ENCODE measurements at places on chromosomes 6 and 20.

- H3K27me3 ChIP-seq = no peaks in the 10 kb centered on the region
- H3K4me1 ChIP-seq = no peaks in the 10 kb centered on the region
- H3K4me3 ChIP-seq = no peak overlapping the region
- DNase-seq = no peak
- H3K36me3 ChIP-seq = no peaks in the 10 kb centered on the region
These were observed 125.3 kb downstream of the MBOAT1 start for GRCh38 chr6:20086992-20087391.

DNA sequence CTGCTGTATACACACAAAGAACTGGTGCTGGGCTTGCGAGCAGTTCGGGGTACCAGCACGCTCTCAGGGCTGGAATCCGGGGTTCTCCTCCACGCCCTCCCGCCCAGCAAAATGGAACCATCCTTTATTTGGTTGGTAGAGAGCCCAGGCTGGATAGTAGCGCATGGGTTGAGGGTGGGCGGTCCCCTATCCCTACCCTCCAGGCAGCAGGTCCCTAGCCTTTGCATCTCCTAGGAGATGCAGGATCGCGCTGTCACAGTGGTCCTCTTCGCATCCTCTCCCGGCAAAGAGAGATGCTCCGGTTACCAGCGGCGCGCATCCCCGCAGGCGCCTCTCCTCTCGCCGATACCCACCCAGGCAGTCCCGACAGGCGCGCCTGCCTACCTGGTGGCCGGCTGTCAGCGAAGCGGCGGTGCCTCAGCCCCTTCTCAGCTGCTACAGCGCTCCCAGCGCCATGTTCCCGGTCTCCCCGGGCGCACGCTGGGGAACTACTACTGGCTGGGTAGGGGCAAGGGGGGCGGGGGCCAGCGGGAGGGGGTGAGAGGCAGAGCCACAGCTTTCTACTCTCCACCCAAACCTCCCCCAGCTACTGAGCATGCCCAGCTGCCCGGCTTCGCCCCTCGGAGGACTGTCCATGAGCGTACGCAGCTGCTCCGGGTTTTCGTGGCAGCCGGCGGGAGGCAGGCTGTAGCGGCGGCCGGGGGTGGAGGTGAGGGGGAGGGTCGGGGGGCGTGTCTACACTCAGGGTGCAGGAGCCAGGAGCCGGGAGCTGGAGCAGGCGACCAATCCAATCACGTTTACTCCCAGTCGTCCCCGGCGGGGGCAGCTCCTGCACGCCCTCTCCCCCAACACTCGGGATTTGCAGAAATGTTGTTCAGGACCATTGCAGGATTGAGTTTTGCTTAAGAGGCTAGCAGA is at the start of gene PAK5:
PAK5 (minus strand) TSS at position 699 of the 918 bp plus-strand sequence. CDS start 194,748 bp downstream, outside the sequence.
- H3K36me3 ChIP-seq = no peaks in the 10 kb centered on the region
- no peak within 1 kb of the TSS for H3K4me3 ChIP-seq
- H3K27me3 ChIP-seq = peaks cover 25% of the 10 kb centered on the region

GRCh38 chr6:106885679-106886078 is 88.8 kb downstream of the CD24 start:
- H3K27ac ChIP-seq = no peak overlapping the region
- DNase-seq = no peak
- no peak overlapping the region for H3K4me3 ChIP-seq
- no peaks in the 10 kb centered on the region for H3K4me1 ChIP-seq

- no peaks in the 10 kb centered on the region for H3K27me3 ChIP-seq
- H3K4me3 ChIP-seq = no peak overlapping the region
- no peaks in the 10 kb centered on the region for H3K36me3 ChIP-seq
- peaks cover 90% of the 10 kb centered on the region for H3K4me1 ChIP-seq
- H3K27ac ChIP-seq = no peak overlapping the region
These were observed 15.2 kb downstream of the TAB2 start for GRCh38 chr6:149332602-149333265.

- no peak for DNase-seq
- no peak overlapping the region for H3K27ac ChIP-seq
- H3K4me1 ChIP-seq = no peaks in the 10 kb centered on the region
- no peaks in the 10 kb centered on the region for H3K27me3 ChIP-seq
These were observed 18.5 kb downstream of the ATP9A start for GRCh38 chr20:51749674-51750036.
